ENCODE measurements at places on chromosomes 11 and 22.
A peak's percentile ranks its signal among the peaks of the same experiment; 100 is the strongest.

- no peak for DNase-seq
These were observed 11.2 kb downstream of the LARGE1 start for GRCh38 chr22:33909075-33909458.

- DNase-seq = no peak
These were observed 5.6 kb downstream of the DYNC2H1 start for GRCh38 chr11:103114836-103115235.

GRCh38 chr11:3092603-3093141 is 35.4 kb upstream of the CARS1 start:
- no peak for DNase-seq

GRCh38 chr11:46353698-46354097 is 6.4 kb downstream of the DGKZ start:
- no peak for DNase-seq

DNA sequence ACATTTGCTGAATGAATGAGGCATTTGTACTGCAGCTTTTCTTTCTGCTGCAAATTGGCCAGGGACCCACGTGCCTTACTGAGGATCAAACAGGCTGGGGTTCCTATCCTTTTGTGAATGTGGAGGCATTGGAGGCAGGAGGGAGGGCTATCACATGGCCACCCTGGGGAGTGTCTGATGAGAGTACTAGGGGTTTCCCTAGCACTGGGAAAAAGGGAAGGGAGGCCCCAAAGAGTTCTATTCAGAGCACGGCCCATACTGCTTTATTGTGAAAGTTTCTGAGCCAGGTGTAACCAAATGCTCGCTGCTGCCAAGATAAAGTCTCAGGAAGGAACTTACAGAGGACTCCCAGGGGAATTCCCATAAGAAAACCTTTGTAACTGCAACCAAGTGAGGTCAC is 78.4 kb upstream of the ANO1 start:
- DNase-seq = no peak

GRCh38 chr11:64395545-64396078 is 36.6 kb downstream of the RPS6KA4 start:
- DNase-seq = peak; percentile 43

GRCh38 chr11:35076201-35077100 is 62.5 kb upstream of the CD44 start:
- DNase-seq = no peak
